ENCODE measurements at places on chromosomes 3 and 15. TPM values are rescaled to one million over a fixed set of nuclear protein-coding genes. Genes with fewer than 3 reads are reported as not detected.

Gene KAT2B
- 111 TPM for total RNA-seq

Gene FGF12
- 450 TPM for total RNA-seq

Gene SEMA3B
- total RNA-seq = 20.6 TPM

Gene SEMA7A
- 1.3 TPM for total RNA-seq

Gene ZNF592
- total RNA-seq = 20.0 TPM

Gene ZNF620
- 1.7 TPM for total RNA-seq

Gene CFAP20DC
- 0.22 TPM for total RNA-seq

Measured in left ventricle myocardium superior (tissue), 1 donor.